ENCODE measurements at places on chromosomes 12 and 14.

DNA sequence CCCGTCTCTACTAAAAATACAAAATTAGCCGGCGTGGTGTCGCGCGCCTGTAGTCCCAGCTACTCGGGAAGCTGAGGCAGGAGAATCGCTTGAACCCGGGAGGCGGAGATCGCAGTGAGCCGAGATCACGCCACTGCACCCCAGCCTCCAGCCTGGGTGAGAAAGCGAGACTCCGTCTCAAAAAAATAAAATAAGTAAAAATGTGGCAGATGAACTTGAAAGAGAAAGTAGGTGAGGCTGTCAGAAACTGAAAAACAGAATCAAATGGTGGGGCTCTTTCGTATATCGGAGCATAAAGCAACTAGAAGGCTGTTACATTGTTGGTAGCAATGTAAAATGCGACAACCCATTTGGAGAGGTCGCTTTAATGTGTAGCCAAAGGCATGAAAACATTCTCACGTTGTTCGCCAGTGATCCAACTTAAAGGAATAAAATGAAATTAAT, 767 bp upstream of the CCNT1 start:
- no peak for DNase-seq

GRCh38 chr12:125888921-125889320, 823.7 kb downstream of the AACS start:
- DNase-seq, result no peak

DNA sequence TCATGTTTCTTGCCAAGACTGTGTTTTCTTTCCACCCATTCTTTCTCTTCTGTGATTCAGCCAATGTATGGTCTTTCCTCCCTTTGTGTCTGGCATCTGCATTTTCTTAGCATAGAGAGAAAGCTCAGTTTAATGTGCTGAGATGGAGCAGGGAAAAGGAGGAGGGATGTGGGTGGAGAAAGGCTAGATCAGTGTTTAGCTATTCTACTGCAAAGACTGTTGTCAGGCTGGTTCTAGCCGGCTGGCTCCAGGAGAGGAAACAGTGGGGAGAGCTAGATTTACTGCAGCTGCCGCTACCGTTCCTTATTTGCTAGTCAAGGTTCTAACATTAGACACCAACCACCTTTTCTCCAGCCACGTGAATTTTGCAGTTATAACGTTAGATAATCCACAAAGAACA, 5.2 kb upstream of the RIMKLB start:
- no peak for DNase-seq

GRCh38 chr12:120939523-120939922, 35.4 kb upstream of the SPPL3 start:
- DNase-seq, result no peak

GRCh38 chr14:91996948-91997371, 42.9 kb downstream of the TRIP11 start:
- no peak for DNase-seq

- DNase-seq, result no peak
Observed at GRCh38 chr14:52067873-52068614, 815 bp downstream of the NID2 start.

- no peak for DNase-seq
Observed at GRCh38 chr12:44253338-44253856, 417.5 kb downstream of the TMEM117 start.

DNA sequence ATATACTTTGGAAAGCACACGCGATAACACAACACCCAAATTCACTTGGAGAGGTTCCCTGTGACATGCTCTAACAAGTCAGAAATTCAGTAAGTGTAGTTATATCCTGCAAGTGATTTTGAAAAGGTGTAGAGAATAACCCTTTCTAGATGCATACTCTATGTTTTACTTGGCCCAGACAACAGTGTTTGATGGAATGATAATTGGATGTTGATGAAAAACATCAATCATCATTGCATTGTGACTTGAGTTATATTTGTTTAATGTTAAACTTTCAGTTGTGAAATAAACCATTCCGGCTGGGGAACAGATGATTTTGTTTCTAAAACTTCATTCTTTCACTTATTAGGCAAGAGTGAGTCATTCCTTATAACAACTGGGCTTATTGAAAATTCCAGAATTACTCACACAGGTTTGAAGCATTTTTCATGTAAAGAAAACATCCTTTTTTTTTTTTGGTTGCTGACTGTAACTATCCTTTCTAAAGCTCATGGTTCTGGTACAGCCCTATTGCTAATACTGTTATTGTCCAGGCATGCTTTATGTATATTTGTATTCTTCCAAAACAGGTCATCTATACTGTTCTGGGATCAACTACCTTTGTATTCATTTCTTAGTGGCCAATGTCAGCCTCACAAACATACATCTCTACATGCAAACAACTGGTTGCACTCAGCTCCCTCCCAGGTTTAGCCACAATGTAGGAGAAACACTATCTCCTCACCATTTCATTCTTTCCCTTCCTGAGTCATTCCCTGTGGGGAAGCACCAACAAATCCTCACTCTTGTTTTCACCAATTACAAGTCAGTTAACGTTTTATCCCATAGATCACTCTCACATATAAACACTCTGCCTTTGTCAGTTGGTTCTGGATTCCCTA, 121.2 kb upstream of the LRIG3 start:
- DNase-seq, result no peak

Data from stimulated activated CD8-positive, alpha-beta memory T cell treated with anti-CD3 and anti-CD28 coated beads, Interleukin-4, amount 100 ng/mL, for 1 hour (primary cell).